ENCODE measurements at places on chromosomes 1 and 21. TPM values are rescaled to one million over a fixed set of nuclear protein-coding genes. Genes with fewer than 3 reads are reported as not detected.

- DNase-seq: no peak
Observed at GRCh38 chr1:115251340-115251748, 86.7 kb downstream of the NGF start.

DNA sequence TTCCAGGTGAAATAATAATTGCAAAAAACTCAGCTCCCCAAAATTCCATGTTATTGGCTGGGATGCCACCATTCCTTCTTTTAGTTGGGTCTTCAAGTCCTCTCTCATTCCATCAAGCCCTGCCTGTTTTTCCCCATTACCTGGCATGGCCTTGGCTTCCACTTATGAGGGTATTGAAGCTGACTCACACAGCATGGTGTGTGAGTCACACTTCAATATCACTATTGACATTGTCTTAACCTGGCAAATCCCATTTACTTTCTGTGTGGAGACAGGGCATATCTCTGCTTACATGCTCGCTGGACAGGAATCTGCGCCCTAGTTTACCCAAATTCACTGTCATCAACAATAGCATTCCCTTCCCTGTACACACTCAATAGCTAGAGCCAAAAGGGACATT is 1806.8 kb downstream of the BRINP3 start:
- DNase-seq: no peak

DNA sequence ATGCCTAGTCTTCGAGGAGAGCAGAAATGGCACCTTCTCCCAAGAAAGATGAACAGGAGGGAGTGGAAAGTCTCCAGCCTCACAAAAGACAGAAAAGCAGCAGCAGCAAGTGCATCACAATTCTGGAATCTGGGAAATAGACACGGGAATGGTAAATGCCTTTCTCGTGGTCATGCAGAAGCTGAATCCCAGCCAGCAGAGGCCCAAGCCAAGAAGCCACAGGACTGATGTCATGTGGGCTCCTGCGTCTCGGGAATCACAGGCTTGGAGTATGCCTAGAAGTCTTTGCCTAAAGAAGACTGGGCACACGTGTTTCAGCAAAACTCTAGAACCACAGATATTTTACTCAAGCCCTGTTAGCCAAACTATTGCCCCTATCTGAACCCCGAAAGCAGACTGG is 260.3 kb upstream of the PLD5 start:
- peak; percentile 32 for DNase-seq

DNA sequence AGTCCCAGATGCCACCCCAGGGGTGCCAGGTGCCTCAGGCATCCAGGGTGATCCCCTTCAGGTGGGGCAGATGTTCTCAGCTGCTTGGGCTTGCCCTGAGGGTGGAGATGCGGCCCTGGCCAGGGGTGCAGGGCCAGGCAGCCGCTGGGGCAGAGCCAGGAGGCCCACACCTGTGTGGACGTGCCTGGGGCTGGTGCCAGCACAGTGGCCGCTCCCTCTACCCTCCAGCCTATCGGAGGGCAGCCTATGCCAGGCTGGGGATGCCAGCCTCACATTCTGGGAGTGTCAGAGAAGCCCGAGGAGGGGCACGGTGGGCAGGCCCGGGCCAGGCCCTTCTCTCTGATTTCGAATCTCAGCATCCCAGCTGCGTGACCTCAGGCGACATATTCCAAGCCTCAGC is 96.5 kb upstream of the WNT4 start:
- DNase-seq: no peak

GRCh38 chr1:205481218-205481617 is 23.3 kb upstream of the CDK18 start:
- no peak for DNase-seq

DNA sequence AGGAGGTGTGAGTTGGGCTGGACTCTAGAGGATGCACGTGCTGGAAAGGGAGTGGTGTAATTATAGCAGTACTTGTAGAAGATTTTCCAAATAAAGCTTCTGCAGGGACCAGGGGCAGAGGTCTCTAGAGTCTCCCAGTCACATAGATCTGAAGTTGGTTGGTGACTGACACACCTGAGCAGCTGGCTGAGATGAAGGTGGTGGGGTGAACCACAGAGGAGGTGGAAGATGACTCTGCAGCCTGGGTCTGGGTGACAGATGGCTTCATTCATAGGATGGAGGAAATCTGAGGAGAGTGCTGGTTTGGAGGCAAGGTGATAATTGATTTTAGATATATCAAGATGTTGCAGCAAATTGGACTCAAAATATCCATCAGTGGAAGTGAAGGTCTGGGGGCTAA is 178.9 kb upstream of the IVNS1ABP start:
- DNase-seq: no peak

Gene FAM72A
- not detected for total RNA-seq

Gene SMCP
- total RNA-seq: not detected

Gene CATSPERE
- 1.3 TPM for total RNA-seq

Gene FCRL6
- 0.80 TPM for total RNA-seq

Gene A3GALT2
- not detected for total RNA-seq

Gene S100A3
- 0.44 TPM for total RNA-seq

Data from breast epithelium (tissue), 4 donors.